ENCODE measurements at places on chromosomes 5 and 9. TPM values are rescaled to one million over a fixed set of nuclear protein-coding genes. Genes with fewer than 3 reads are reported as not detected.

The PCDH1 gene
- polyA plus RNA-seq = 9.3 TPM

- no peak for DNase-seq
Observed at GRCh38 chr5:62767077-62767476, 188.5 kb downstream of the LRRC70 start.

- no peak for DNase-seq
Observed at GRCh38 chr5:113118298-113118697, 141.7 kb downstream of the DCP2 start.

DNA sequence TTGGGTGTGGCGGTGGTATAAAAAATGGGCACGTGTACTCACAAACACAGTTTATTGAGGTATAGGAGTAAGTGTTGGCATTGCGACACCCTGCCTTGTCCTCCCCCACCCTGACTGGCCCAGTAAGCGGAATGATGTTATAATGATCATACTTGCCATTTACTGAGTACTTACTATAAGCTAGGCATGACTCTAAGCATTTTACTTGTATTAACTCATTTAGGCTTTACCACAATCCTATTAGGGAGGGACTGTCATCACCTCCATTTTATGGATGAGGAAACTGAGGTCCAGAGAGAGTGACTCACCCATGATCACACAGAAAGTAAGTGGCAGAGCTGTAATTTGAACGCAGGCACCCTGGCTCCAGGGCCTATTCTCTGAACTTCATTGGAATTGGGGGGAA lies 2.3 kb downstream of the SMIM3 start:
- DNase-seq = no peak
